Effector CD4-positive, alpha-beta T cell (primary cell): ENCODE measurements at places on chromosomes 5 and 9.

DNA sequence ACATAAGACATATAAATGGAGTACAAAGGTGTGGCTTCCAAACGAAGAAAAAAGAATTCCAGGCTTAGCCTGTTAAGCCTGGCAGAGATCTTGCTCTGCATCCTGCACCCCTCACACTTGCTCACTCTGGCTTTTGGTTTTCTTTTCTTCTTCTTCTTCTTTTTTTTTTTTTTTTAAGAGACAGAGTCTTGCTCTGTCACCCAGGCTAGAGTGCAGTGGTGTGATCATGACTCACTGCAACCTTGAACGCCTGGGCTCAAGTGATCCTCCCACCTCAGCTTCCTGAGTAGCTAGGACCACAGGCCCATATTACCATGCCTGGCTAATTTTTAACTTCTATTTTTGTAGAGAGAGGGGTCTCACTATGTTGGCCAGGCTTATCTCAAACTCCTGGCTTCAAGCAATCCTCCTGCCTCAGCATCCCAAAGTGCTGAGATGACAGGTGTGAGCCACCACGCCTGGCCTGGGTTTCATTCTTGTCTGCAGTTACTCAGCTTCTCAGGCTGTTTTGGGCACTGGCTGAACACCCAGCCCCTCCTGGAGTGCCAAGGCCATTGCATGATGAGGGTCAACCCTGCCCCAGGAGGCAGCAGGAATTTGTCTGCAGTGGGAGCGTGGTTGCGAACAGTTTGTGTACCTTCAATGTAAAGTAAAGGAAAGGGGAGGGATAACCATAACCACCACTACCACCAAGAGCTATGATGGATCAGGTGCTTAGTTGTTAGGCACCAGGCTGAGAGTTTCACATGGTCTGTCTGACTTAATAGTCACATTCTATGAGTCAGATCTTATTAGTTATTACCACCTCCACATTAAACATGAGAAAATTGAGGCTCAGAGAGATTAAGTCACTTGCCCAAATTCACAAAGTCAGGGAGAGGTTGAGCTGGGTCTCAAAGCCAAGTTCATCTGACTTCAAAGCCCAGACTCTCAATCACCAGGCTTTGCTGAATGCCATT lies 219.2 kb upstream of the PANK3 start:
- DNase-seq, result no peak

- DNase-seq, result no peak
These were observed 340.9 kb upstream of the KIF2A start for GRCh38 chr5:61965069-61965468.

- DNase-seq, result no peak
These were observed 79.1 kb downstream of the LHFPL2 start for GRCh38 chr5:78569441-78569840.

GRCh38 chr5:111107371-111107770 lies 15.2 kb downstream of the WDR36 start:
- DNase-seq, result no peak

GRCh38 chr5:151903243-151903653 lies 21.4 kb downstream of the GLRA1 start:
- DNase-seq, result no peak

DNA sequence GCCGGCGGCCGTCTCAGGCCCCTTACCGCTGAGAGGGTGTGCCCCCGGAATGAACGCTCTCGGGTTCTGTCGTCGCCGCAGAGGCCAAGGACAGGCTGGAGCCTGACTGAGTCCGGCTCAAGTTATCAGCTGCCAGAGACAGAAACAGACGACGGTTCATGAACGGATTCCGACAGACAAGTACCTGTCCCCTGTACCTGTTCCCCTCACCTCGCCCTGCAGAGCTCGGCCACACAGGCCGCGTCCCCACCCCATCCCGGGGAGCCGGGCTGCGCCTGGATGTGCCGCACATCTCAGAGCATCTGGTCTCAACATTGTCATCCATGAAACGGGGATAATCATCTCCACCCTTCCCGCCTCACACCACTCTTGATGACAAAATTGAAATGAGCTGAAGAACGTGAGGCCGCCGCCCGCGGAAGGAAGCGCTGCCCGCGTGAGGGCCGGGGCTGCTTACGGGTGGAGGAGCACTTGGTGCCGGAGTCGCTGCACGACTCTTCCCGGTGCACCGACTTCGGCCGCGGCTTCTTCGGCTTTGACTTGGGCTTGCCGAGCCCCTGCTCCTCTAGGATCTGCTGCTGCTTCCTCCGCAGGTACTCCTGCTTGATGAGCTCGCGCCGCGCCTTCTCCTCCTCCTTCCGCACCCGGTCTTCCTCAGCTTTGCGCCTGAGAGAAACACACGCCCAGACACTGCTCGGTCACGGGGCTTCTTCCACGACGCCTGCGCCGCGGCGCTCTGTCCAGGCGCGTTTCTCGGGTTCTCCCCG lies 89.2 kb downstream of the CAMSAP1 start:
- DNase-seq, result no peak

DNA sequence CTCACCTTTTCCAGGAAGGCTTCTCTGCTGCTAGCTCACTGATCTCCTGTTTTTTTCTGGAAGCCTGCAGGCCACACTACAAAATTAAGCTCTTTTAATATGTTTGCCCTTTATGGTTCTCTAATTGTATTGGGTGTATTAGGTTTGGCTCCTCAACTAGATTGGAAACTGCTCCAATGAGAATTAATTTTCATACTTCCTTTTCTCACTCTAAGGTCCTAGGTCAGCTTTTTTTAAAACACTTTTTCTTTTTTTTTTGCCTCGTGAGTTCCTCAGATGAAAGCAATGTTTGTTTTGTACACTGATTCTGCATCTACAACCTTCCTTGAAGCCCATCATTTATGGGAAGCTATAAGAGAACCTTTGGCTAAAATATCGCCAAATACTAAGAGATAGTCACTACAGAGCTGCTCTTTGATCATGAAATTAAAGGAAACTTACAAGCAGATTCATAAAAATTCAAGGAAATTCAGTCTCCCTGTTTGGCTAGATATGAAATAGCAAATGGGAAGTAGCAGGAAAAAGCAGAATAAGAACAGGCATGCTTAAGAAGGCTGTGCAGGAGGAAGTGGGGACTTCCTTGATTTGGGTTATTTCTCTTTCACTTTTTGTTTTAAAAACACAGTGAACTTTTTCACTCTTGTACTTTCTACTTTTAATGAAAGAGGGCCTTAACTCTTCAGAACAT lies 55.2 kb upstream of the FYB1 start:
- DNase-seq, result no peak

DNA sequence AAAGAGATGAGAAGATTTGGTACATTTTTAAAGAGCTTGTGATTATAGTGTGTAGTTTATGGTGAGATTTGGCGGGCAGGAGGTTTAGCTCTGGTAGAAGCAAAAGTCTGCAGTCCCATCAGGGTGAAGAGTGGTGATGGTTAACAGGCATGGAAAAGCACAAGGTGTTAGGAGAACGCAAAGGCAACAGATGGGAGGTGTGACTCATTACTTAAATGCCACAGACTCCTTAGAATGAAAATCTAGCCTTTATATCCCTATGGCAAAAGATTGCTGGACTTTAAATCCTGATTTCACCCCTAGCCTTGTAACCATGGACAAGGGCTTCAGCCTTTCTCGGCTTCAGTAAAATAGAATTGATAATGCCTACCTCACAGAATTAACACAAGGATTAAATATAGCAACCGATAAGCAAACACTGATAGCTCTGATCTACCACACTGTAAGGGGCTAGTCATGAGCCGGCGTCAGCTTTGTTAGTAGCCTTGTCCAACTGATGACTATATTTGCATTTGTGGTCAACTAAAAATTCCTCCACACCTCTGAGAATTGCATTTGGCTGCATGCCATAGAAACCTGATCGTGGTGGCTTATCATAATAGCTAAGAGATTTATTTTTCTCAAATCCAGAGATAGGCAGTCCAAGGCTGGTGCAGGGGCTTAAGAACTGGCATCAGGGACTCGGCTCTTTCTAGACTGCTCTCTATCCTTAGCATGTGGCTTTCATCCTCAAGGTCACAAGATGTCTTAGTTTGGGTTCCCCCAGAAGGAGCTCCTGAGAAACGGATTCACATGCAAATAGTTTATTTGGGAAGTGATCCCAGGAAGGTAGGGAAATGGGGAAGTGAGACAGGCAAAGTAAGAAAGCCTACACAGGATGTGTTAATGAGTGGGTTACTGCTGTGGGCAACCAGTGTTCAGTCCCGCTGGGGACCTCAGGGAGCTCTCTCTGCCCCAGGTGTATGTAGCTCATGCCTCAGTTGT lies 19.6 kb downstream of the MFAP3 start:
- DNase-seq, result no peak

DNA sequence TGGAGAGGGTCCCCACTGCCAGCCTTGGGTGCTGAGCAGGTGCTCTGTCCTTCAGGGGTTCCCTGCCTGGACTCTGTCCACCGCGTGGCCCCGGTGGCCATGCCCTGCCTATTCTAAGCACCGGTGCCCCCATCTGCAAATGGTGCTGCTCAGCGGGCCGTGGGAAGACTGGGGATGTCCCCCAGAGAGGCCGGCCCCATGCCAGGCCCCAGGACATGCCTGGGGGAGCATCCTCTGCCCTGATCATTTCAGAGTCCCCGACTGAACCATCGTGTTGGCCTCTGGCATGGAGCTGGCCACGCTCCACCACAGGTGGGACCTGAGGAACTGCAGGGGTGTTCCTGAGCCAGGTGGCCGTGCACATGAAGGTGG lies 64.7 kb downstream of the RXRA start:
- no peak for DNase-seq

DNA sequence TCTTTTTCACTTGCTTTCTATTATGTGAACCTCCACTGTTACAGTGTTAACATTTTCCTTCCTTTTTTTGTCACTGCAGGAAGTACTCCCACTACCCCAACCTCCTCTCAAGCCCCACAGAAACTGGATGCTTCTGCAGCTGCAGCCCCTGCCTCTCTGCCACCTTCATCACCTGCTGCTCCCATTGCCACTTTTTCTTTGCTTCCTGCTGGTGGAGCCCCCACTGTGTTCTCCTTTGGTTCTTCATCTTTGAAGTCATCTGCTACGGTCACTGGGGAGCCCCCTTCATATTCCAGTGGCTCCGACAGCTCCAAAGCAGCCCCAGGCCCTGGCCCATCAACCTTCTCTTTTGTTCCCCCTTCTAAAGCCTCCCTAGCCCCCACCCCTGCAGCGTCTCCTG lies 18.8 kb downstream of the NUP214 start:
- no peak for DNase-seq
